ENCODE measurements at places on chromosomes 4 and X. TPM values are rescaled to one million over a fixed set of nuclear protein-coding genes. Genes with fewer than 3 reads are reported as not detected.

DNA sequence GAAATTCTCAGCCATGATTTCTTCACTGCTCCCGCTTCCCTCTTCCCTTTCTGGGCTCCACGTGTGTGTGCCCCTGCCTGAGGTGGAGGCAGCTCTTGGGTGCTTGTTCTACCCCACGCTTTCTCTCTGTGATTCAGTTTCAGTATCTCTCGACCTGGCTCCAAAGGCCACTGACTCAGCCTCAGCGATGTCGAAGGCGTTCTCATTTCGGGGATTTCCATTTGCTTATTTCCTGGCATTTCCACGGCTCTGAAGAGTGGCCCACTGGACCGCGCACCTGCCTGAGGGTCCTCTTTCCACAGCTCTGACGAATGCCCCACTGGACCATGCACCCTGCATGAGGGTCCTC is 52.4 kb downstream of the GAK start:
- H3K4me1 ChIP-seq: peaks cover 28% of the 10 kb centered on the region
- H3K27ac ChIP-seq: peak overlapping the region; percentile 96
- peak; percentile 57 for DNase-seq
- H3K36me3 ChIP-seq: peaks cover 48% of the 10 kb centered on the region

DNA sequence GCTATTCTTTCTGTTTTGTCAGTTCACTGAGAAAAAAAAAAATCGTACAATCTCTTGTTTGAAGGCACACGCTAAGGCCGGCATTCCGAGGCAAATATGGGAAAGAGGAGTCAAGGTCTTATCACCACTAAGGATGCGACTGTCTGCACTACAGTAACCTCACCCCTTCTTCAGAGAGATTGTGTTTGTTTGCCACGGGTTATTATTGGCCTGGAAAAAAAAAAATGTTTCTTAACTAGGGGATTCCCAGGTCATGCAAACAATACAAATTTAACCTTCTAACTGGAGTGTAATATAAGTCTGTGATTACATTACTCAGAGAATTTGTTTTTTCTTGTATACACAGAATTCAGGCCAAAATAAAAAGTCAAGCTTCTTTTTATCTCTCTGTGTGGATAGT is 168.3 kb downstream of the TMA16 start:
- H3K27me3 ChIP-seq: no peaks in the 10 kb centered on the region
- no peak for DNase-seq
- peaks cover 6% of the 10 kb centered on the region for H3K4me1 ChIP-seq
- no peaks in the 10 kb centered on the region for H3K36me3 ChIP-seq
- H3K4me3 ChIP-seq: no peak overlapping the region

DNA sequence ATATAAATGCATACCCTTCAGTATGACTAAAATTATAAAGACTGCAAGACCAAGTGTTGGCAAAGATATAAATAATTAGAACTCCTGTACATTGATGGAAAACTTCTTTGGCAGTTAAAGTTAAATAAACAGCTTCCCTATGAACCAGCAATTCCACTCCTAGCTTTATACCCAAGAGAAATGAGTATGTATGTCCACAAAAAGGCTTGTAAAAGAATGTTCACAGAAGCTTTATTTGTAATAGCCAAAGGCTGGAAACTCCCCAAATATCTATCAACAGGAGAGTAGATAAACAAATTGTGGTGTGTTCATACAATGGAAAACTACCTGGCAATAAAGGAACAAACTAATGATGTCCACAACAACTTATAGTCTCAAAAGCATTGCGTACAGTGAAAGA is 184.8 kb downstream of the AMELX start:
- H3K27ac ChIP-seq: no peak overlapping the region
- H3K4me3 ChIP-seq: no peak overlapping the region
- no peaks in the 10 kb centered on the region for H3K36me3 ChIP-seq
- no peaks in the 10 kb centered on the region for H3K4me1 ChIP-seq

GRCh38 chr4:110296892-110297291 is 98.5 kb upstream of the ELOVL6 start:
- peaks cover 7% of the 10 kb centered on the region for H3K4me1 ChIP-seq
- H3K27me3 ChIP-seq: peaks cover 32% of the 10 kb centered on the region
- H3K4me3 ChIP-seq: no peak overlapping the region

GRCh38 chr4:170247596-170247995 is 157.8 kb upstream of the AADAT start:
- H3K27ac ChIP-seq: no peak overlapping the region
- H3K27me3 ChIP-seq: no peaks in the 10 kb centered on the region
- no peaks in the 10 kb centered on the region for H3K36me3 ChIP-seq
- no peak for DNase-seq
- no peaks in the 10 kb centered on the region for H3K4me1 ChIP-seq
- no peak overlapping the region for H3K4me3 ChIP-seq

Gene FHIP1A
- total RNA-seq: not detected

DNA sequence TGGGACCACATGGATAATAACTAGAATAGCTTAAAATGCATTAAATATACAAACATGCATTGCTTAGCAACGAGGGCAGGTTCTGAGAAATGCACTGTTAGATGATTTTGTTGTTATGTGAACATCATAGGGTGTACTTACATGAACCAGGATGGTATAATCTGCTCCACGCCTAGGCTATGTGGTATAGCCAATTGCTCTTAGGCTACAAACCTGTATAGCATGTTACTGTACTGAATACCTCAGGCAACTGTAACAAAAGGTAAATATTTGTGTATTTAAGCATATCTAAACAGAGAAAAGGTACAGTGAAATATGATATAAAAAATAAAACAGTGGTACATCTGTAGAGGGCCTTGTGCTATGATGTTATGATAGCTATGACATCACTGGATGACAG is 169.2 kb upstream of the IL15 start:
- DNase-seq: no peak
- H3K27me3 ChIP-seq: no peaks in the 10 kb centered on the region
- H3K4me3 ChIP-seq: no peak overlapping the region
- no peak overlapping the region for H3K27ac ChIP-seq

GRCh38 chrX:68995780-68996551 is 167.1 kb downstream of the EFNB1 start:
- no peak overlapping the region for H3K27ac ChIP-seq
- peaks cover 2% of the 10 kb centered on the region for H3K27me3 ChIP-seq
- no peak for DNase-seq
- H3K4me1 ChIP-seq: no peaks in the 10 kb centered on the region
- no peak overlapping the region for H3K4me3 ChIP-seq

DNA sequence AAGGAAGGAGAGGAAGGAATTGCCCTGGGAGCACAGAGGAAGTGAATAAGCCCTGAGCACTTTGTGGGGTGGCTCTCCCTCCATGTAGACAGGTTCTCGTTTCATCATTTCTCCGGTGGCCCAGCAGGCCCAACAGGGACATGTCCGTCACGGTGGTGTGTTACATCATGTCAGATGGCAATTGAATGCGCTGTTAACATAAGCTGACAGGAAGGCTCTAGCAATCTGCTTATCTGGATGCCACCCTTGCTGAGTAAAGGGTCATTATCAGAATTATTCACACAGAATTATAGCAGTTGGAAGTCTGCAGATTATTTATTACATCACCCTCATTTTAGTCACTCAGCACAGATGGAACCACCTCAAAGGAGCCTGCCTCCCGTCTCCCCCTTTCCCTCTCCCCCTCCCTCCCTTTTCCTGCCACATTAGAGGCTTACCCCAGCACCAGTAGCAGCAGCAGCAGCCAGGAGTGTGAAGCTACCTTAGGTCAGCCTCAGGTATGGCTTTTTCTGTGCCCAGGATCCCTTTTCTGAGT is 124.3 kb upstream of the TRIM2 start:
- H3K36me3 ChIP-seq: no peaks in the 10 kb centered on the region
- H3K27ac ChIP-seq: no peak overlapping the region
- H3K4me1 ChIP-seq: peaks cover 44% of the 10 kb centered on the region

GRCh38 chrX:25858273-25858880 is 279.8 kb upstream of the MAGEB18 start:
- H3K27me3 ChIP-seq: no peaks in the 10 kb centered on the region
- no peak for DNase-seq
- H3K4me3 ChIP-seq: no peak overlapping the region
- H3K36me3 ChIP-seq: no peaks in the 10 kb centered on the region

DNA sequence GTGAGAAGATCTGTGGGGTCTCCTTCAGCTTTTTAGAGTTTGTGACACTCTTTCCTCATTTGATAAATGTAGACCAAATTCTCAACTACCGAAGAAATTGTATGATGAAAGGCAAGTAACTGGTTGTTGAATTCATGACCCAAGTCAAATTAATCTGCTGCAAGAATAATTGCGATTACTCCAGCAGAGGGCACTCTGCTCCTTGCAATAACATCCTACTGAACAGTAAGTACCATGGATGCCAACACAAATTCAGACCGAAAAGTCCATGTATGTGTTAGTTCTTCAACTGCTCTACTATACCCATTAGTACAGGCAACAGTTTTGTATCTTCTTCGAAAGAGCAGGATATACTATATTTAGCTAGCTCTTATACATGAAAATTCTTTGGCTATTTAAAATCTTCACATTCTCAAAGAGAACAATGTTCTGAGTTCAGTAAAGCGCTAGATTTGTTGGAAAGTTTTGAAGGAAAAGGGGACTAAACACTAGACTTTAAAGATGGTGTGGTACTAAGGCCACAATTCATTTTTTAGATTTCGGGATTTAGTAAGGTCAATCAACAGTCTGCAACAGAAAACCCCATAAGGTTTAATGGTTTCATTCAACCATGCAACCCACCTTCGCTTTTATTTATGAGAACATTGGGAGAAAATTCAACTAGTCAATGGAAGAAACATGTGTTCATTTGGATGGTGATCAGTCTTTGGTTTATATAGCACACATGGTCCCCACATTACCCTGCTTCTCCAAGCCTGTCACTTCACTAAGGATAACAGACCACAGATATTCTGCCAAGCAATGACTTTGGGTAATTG is 105.4 kb upstream of the TBC1D9 start:
- peaks cover 7% of the 10 kb centered on the region for H3K27me3 ChIP-seq
- peak; percentile 70 for DNase-seq
- peaks cover 7% of the 10 kb centered on the region for H3K4me1 ChIP-seq
- no peak overlapping the region for H3K27ac ChIP-seq
- H3K4me3 ChIP-seq: no peak overlapping the region

DNA sequence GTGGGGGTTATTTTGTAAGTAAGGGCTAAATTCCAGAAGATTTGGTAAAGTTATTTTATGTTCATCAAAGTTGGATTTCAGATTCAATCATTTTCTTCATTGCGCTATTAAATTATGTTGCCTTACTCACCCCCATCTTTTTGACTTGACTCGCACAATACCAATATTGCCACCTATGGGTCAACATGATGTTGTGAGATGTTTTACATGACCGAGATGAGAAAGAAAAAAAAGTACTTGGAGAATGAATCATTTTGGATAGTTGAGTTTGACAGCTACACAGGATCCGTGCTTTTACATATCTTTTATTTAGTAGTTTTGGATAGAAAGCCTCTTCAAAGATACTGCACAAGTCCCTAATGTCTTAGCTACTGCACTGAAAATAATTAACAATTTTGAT is 224.2 kb upstream of the EMCN start:
- H3K27me3 ChIP-seq: peaks cover 8% of the 10 kb centered on the region
- no peak for DNase-seq
- no peaks in the 10 kb centered on the region for H3K4me1 ChIP-seq
- H3K4me3 ChIP-seq: no peak overlapping the region
- no peaks in the 10 kb centered on the region for H3K36me3 ChIP-seq
- H3K27ac ChIP-seq: no peak overlapping the region

Gene LRRC66
- 0.12 TPM for total RNA-seq

Gene STBD1
- 1.2 TPM for total RNA-seq

GRCh38 chr4:65669111-65670019 is 924 bp downstream of the EPHA5 start:
- DNase-seq: no peak
- H3K36me3 ChIP-seq: no peaks in the 10 kb centered on the region
- peaks cover 4% of the 10 kb centered on the region for H3K4me1 ChIP-seq
- peak overlapping the region; percentile 19 for H3K27ac ChIP-seq
- H3K4me3 ChIP-seq: no peak overlapping the region

GRCh38 chr4:95643627-95644026 is 94.9 kb upstream of the UNC5C start:
- H3K4me3 ChIP-seq: no peak overlapping the region
- H3K27me3 ChIP-seq: no peaks in the 10 kb centered on the region
- H3K27ac ChIP-seq: no peak overlapping the region
- peaks cover 8% of the 10 kb centered on the region for H3K4me1 ChIP-seq
- no peak for DNase-seq

DNA sequence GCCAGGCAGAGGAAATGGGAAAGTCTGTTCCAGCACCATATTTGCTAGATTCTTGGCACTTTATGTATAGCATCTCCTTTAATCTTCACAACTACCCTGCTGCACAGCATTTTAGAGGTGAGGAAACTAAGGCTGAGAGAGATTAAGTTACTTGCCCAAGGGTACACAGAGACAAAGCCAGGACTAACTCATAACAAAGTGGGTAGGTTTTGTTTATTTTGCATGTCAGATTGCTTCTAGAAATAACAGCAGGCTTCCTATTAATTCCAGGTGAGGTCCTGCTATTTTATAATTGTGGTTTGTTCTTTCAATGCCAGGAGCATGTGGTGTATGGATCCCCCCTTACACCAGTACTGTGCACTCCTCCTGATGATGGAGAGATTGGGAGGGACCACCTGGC is 15.0 kb downstream of the TCEANC start:
- peaks cover 7% of the 10 kb centered on the region for H3K4me1 ChIP-seq
- no peak overlapping the region for H3K27ac ChIP-seq
- no peak overlapping the region for H3K4me3 ChIP-seq

DNA sequence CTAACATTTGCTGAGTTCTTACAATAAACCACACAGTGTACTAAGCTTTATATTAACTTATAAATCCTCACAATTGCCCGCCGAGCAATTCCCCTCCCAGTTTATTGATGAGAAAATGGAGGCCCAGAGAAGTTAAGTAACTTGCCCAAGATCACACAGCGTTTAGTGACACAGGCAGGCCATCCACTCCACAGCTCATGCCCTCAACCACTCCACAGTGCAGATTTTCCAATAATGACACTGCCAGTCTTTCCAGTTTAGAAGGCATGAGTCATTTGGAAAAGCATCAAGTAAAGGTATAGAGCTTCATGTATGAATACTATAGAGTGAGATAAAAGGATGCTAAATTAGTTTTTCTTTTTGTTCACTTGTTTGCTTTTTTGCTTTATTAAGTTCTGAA is 208.5 kb downstream of the CAMK2D start:
- H3K27ac ChIP-seq: no peak overlapping the region
- peaks cover 16% of the 10 kb centered on the region for H3K36me3 ChIP-seq
- no peaks in the 10 kb centered on the region for H3K27me3 ChIP-seq
- H3K4me3 ChIP-seq: no peak overlapping the region
- DNase-seq: no peak

DNA sequence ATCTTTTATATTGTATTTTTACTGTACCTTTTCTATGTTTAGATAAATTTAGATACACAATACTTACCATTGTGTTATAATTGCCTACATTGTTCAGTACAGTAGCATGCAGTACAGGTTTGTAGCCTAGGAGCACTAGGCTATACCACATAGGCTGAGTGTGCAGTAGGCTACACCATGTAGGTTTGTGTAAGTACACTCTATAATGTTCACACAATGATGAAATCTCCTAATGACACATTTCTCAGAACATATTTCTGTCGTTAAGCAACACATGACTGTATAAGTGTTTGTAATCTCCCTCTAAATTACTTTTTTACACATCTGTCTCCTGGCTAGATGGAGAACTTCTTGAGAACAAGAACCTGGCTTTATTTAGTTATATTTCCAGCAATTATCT is 40.3 kb downstream of the UCHL1 start:
- H3K27me3 ChIP-seq: peaks cover 2% of the 10 kb centered on the region
- no peak for DNase-seq
- no peaks in the 10 kb centered on the region for H3K36me3 ChIP-seq

GRCh38 chrX:24259544-24260240 is 54.2 kb downstream of the SUPT20HL2 start:
- peak; percentile 44 for DNase-seq
- no peak overlapping the region for H3K27ac ChIP-seq
- no peaks in the 10 kb centered on the region for H3K36me3 ChIP-seq
- H3K4me3 ChIP-seq: no peak overlapping the region

Gene JCHAIN
- not detected for total RNA-seq

Gene XAGE2
- not detected for total RNA-seq

Data from activated CD4-positive, alpha-beta T cell treated with anti-CD3 and anti-CD28 coated beads, Interleukin-2, amount 10 ng/mL, durations not matched to agents 7 days and 5 days (primary cell).